ENCODE measurements at places on chromosomes 3 and 15. TPM values are rescaled to one million over a fixed set of nuclear protein-coding genes. Genes with fewer than 3 reads are reported as not detected.

MRPS22 gene
- total RNA-seq, result 68.4 TPM

NANOGP8 gene
- not detected for total RNA-seq

DOCK3 gene
- 0.21 TPM for total RNA-seq

SLC28A1 gene
- not detected for total RNA-seq

PLA2G4E gene
- total RNA-seq, result not detected

ANKRD63 gene
- not detected for total RNA-seq

ALS2CL gene
- total RNA-seq, result 2.8 TPM

NUP210 gene
- total RNA-seq, result 0.33 TPM

THOC7 gene
- 68.2 TPM for total RNA-seq

FBXO40 gene
- not detected for total RNA-seq

UROC1 gene
- total RNA-seq, result not detected

FANCI gene
- total RNA-seq, result 22.3 TPM

PGBD4 gene
- 2.8 TPM for total RNA-seq

AGBL1 gene
- not detected for total RNA-seq

LMOD3 gene
- total RNA-seq, result not detected

HRG gene
- total RNA-seq, result not detected

CHDH gene
- total RNA-seq, result not detected

SEMA7A gene
- 122 TPM for total RNA-seq

MRPL47 gene
- total RNA-seq, result 49.9 TPM

ADAMTS9 gene
- 0.21 TPM for total RNA-seq

FOXB1 gene
- not detected for total RNA-seq

TMCO5A gene
- not detected for total RNA-seq

GLDN gene
- total RNA-seq, result not detected

NAA80 gene
- total RNA-seq, result 11.3 TPM

CCDC32 gene
- 18.4 TPM for total RNA-seq

RARB gene
- total RNA-seq, result not detected

GOLGA6L7 gene
- total RNA-seq, result not detected

CGNL1 gene
- total RNA-seq, result not detected

CSPG4 gene
- total RNA-seq, result 103 TPM

SMCO1 gene
- not detected for total RNA-seq

NEK4 gene
- total RNA-seq, result 22.6 TPM

SHC4 gene
- total RNA-seq, result 4.5 TPM

NISCH gene
- 49.6 TPM for total RNA-seq

ATG3 gene
- 71.6 TPM for total RNA-seq

SORD gene
- 17.0 TPM for total RNA-seq

GOLGA8R gene
- 0.27 TPM for total RNA-seq

CFAP100 gene
- not detected for total RNA-seq

CELSR3 gene
- 1.7 TPM for total RNA-seq

GOLGA6D gene
- total RNA-seq, result not detected

PPM1L gene
- total RNA-seq, result 1.6 TPM

TRPM1 gene
- total RNA-seq, result not detected

ATP2B2 gene
- total RNA-seq, result not detected

TM4SF4 gene
- 0.11 TPM for total RNA-seq

TMEM212 gene
- total RNA-seq, result not detected

GPR176 gene
- 169 TPM for total RNA-seq

Measured in HFFc6 (cell line).